Skeletal muscle cell (primary cell): ENCODE measurements at places on chromosomes 7 and 10.

GRCh38 chr7:149772241-149772955, 990 bp downstream of the ZNF467 start:
- DNase-seq, result no peak

- DNase-seq, result no peak
Observed at GRCh38 chr10:46098386-46098785, 52.3 kb upstream of the MSMB start.

DNA sequence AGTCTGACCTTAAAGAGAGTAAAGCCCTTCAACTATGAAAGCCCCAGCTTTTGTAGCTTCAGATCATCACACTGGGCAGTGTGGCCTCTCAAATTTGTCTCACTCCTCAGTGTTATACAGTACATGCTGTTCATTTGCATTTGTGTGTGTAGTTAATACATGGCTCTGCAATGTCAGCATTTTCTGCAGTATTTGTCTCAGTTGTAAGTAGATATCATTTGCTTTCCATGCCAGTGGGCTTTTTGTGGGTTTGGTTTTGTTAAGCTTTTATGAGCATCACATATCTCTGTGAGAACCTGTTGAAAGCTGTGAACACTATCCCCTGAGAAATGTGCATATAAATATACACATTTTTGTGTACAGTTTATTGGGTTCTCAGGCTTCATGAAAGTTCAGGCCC, 57.0 kb downstream of the ZNF277 start:
- DNase-seq, result no peak

DNA sequence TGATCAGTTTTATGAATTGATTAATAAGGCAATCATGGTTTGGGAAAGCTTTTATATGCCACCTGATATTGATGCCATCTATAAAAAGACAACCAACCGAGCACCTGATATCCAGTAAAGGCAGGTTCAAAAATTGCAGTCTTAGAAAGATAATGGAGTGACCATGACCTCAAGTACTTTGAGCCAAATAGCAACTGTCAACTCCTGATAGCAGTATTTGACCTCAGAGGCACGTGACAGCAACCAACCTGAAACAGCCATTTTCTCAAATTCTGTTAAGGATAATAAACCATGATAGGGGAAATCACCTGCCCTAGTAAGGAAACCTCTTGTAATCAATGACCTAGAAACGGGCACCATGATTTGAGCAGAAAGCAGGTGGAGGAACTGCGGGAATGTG, 77.1 kb upstream of the NFE2L3 start:
- no peak for DNase-seq

DNA sequence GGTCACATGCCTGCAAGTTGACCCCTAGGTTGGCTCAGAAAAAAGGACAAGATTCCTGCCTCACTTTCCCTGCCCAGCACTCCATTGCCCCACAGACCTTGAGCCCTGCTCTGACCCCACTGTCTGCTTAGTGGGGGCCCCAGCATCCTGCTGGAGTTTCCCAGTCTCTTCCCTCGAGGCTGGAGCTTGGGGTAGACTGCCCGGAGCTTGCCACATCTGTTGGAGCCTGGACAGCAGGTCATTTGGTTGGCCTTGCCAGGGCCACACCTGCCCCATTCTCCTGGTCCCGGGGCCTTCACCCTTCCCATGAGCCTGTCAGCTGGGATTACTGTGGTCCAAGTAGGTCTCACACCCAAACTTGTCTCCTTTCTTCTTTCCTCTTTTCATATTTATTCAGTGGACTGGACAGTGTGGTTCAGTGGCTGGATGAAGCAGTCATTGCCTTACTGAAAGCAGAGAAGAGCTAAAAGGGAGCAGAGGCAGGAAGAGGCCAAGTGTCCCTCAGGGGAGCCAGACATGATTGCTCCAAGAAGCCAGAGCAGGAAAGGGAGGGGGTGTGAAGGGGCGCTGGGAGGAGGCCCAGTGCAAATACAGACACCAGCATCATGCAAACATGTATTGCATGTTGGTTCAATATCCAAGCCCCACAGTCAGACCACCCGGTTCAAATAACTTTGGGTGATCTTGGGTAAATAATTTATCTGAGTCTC, 56.2 kb upstream of the CACUL1 start:
- DNase-seq, result no peak

DNA sequence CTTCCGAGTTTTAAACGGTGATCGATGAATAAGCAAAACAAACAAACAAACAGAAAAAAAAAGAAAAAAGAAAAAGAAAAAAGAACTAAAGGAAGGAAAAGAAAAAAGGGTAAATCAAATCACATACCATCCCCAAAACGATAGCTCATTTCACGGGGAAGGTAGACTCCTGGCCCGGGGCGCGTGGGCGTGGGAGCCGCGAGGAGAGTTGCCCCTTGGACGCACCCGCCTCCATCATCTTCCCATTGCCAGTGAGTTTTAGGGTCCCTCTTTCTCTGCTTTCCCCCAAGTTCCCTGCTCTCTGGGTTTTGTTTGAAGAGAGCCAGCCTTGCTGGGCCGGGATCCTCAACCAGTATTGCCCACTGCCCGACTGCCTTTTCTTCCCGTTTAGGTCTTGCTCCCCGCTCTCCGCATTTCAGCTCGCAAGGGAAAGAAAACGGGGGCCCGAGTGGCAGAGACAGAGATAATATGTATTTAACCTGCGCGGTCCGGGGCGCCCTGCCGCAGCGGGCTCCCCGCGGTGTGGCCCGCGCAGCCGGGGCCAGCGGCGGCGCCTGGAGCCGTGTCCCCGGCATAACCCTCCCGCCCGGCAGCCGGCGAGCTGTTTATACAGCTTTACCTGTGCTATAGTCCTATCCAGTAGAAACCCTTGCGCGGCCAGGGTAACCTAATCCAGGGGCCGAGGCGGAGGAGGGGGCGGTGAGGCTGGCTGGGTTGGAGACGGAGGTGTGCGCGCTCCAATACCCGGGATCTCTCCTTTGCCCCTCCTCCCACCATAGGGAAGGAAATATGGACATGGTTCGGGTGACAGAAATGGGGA, 5.2 kb upstream of the GATA3 start:
- no peak for DNase-seq

GRCh38 chr10:118259288-118259906, 82.7 kb downstream of the FAM204A start:
- no peak for DNase-seq
